Activated T-helper 1 cell treated with anti-CD3 and anti-CD28 coated beads, Interleukin-2, amount 50 U/mL, for 16 hours (primary cell): ENCODE measurements at places on chromosomes 1 and 21.

DNA sequence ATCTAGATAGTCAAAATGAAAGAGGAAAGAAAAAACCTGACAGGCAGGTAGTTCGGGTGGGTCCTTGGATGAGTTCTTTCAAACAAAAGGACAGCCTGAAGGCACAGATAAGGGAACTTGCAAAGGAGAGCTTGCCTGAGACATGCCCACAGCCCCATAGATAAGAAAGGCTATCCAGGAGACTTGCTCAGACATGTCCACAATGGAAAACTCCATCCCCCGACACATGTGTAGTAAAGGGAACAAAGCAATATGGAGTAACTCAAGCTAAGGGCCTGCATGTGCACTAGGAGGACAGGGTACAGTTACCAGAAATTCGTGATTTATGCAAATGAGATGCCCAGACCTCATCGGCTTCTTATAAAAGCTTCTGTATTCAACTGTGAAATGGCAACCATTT, 281.5 kb downstream of the NEGR1 start:
- no peak for DNase-seq

DNA sequence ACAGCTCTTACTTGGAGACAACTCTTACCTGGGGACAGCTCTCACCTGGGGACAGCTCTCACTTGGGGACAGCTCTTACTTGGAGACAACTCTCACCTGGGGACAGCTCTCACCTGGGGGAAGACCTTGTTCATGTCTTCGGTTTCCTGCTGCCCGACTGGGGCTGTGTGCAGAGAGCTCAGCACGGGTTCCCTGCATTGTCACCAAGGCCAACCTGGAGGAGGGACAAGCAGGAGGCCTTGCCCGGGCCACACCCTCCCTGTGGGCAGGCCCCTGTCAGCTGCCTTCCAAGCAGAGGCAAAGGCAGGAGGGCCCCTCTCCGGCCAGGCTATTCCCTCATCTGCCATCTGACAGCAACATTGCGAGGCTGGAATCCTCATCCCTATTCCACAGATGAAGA, at the start of gene LDLRAD1:
LDLRAD1 (minus strand) TSS at position 208 of the 400 bp plus-strand sequence; CDS start at position 134, 74 bp downstream.
- DNase-seq, result no peak

- DNase-seq, result no peak
These were observed 119.6 kb upstream of the CD34 start for GRCh38 chr1:208030288-208031091.

GRCh38 chr1:97010566-97011264, 289.1 kb downstream of the PTBP2 start:
- no peak for DNase-seq

- no peak for DNase-seq
These were observed 193.1 kb upstream of the DAB1 start for GRCh38 chr1:57616921-57617320.

DNA sequence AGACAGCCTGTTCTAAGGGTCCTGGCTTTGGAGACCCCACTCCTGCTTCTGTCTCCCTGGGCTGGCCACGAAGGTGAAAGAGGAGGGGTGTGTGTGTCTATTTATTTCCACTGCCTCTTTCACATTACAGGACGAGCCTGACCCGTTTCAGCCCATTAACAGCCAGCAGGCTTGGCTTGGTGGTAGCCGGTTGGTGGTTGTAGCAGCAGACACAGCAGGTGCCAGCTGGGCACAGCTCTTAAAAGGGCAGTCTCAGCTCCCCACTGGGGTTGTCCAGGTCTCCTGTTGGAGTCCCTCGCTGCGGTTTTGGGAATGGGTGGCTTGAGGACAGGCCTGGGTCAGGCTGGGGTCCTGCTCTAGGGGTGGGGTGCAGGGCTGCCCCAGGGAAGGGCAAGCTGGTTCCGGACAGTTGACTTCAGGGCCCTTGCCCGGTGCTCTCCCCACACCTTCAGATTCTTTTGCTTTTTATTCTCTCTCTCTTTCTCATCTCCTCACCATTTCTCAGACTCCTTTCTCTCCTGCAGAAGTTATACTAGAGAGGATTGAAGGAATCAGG, 84.6 kb downstream of the ACTL8 start:
- DNase-seq, result no peak

GRCh38 chr1:236099355-236099974, 34.6 kb upstream of the NID1 start:
- no peak for DNase-seq

GRCh38 chr1:174406421-174406820, 41.3 kb upstream of the GPR52 start:
- DNase-seq, result no peak

DNA sequence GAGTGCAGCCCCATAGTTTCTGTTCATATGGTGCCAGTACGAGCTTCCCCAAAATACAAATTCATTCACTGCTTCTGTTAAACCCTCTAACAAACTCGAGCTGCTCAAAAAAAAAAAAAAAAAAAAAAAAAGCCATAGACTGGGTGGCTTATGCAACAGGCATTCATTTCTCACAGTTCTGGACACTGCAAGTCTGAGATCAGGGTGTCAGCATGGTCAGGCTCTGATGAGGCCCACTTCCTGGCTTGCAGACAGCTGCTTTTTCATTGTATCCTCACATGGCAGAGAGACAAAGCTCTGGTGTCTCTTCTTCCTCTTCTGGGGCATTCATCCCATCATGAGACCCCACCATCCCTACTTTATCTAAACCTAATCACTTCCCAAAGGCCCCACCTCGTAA, 121.6 kb downstream of the PTBP2 start:
- DNase-seq, result no peak

GRCh38 chr21:19540287-19540686, 1136.7 kb upstream of the TMPRSS15 start:
- no peak for DNase-seq

DNA sequence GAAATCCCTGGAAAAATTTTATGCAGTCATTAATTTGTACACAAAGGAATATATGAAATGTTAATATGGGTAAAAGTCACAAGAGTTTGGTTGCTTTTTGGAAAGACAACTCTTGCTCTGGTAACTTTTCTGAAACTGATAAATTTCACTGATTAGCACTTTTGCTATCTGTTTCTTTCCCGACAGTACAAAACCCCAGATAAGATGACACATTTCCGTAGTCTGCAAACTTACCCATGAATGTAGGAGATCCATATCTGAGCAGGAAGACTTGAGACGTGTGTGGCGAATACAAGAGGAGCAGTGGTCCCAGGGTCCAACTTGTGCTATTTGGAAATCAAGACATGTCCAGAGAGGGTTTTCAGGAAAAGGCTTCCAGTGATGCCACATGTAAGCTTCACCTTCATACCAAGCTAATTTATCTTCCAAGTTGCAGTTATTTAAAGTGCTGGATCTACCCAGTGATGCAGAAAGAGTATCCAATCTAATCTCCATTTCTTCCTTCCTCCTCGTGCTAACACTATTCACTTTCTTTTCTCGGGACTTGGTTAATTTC, 35.9 kb upstream of the SAMSN1 start:
- no peak for DNase-seq

- no peak for DNase-seq
These were observed 6.0 kb downstream of the CLSTN1 start for GRCh38 chr1:9817734-9818133.
